ENCODE measurements at places on chromosomes 3 and 15.

- DNase-seq = no peak
Observed at GRCh38 chr3:54427501-54427900, 305.1 kb downstream of the CACNA2D3 start.

DNA sequence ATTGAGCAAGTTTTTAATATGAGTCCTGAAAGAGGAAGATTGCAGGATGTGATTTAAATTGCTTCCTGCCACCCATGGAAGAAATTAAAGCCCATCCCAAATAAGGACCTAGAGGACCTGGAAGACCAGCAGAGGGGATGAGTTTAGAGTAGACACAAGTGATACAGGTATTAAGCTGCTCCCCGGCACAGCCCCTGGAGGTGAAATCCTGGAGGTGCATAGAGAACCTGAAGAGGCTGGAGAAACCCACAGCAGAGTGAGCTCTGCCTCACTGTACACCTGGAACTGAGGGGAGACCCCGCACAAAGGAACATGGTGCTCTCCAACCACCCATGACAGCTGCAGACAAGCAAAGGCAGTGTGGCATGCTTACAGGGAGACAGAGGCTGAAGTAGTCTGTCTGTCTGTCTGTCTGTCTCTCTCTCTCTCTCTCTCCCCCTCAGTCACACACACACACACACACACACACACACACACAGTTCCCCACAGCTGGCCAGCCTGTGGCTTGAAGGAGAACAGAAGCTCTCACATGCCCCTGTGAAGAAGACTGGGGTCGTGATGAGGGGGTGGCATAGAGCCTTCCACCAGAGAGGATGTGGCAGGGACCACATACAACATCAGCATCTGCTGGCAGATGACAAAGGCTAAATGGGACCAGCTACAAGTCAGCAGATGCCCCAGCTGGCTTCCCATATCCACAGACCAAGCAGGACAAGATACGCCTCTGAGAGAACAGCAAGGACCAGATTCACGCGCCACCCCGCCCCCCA lies 38.1 kb downstream of the FSIP1 start:
- DNase-seq = no peak

GRCh38 chr15:98221144-98221543 lies 260.6 kb downstream of the ARRDC4 start:
- no peak for DNase-seq

GRCh38 chr15:42038401-42038800 lies 17.6 kb upstream of the PLA2G4E start:
- DNase-seq = no peak

GRCh38 chr3:118803096-118803476 lies 231.6 kb downstream of the IGSF11 start:
- DNase-seq = no peak

DNA sequence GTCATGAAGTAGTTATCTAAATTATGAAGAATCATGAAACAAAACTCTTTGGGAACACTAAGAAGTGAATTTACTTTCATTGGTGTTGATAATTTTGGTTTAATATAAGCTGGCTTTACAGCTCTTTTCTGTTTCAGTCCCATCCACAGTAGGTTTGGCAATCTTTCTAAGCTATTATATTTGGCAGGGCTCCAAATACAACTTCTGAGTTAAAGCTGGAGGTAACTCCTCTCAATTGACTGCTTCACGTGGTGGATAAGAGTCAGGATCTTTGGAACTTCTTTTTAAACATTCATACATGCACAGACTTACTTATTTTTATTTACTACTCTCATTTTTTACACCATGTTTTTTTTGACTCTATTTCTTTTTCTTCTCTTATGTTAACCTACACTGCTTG lies 106.5 kb upstream of the EPHA3 start:
- DNase-seq = no peak

DNA sequence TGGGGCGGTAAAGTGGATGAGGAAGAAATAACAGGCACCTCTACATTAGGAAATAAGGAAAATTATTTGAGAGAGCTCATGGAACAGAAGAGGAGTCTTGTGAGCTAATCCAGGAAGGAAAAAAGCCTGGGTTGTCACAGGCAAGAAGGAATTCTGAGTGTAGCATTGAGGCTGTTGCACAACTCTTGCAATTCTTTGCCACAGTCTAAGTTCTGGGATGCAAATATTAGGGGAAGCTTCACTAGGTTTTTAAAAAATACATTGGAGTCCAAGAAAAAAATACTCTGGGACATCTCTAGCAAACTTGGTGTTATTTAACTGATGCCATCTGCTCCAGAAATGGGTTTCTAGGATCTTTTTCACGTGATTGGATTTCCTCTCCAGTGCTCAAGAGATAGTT lies 122.3 kb downstream of the SPATA16 start:
- no peak for DNase-seq

GRCh38 chr3:139388821-139389551 lies 461 bp downstream of the COPB2 start:
- DNase-seq = no peak

DNA sequence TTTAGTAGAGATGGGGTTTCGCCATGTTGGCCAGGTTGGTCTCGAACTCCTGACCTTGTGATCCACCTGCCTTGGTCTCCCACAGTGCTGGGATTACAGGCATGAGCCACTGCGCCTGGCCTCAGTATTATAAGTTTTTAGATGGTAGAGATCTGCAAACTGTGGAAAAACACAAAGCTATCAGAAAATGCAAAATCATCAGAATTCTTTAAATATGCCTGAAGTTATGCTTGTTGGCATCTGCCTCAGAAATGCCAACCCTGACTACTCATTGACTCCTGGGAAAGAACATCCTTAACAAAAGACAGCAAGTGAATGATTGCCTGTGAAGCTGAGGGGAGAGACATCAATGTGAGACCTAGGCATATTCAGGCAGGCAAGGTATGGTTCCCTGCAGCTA lies 94.3 kb upstream of the MB21D2 start:
- DNase-seq = no peak

DNA sequence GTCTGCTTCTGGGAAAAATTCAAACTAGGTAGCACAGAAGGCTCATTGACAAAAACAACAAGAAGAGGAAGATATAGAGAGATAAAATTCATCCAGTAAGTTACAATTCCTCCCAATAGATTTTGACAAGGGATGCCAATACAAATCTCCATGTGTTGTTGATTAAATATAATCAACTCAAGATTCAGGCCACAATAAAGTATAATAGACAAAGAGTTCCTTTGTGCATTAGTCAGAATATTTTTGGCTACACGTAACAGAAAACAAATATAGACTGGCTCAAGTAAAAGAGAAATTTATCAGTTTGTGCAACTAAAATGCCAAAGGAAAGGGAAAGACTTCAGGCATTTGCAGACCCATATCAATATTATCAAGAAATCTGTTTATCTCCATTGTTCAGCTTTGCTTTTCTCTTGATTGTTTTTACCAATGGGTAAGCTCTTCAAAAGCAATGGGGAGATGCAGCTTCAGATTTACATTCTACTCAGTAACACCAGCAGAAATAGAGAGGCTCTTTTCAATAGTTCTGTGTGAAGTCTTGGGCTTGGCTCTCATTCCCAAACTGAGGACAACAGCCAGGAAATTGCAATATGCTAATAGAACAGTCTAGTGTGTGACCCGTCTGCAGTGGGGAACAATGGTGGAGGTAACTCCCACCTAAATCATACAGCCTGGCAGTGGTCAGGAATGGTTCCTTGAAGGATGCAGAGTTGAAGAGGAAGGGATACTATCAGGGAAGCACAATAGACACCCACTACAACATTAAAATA lies 77.6 kb upstream of the PROK2 start:
- no peak for DNase-seq

- DNase-seq = no peak
Observed at GRCh38 chr15:66864086-66864830, 162.2 kb downstream of the SMAD6 start.

DNA sequence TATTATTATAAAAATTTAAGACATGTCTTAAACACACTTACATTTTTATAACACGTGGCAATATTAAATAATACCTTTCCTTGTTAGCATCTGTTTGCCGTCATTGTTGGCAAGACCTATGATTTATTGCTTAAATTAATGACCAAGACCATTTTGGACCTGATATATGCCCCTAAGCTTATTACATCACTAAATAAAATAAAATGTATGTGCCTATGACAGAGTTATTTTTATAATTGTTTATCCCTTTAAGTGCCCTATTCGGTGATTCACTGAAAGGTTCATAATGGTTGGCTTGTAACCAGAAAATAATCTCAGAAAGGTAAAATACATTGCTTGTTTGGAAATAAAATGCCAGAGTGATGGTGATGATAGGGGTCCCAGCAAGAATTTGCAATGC lies 17.5 kb downstream of the CDIN1 start:
- no peak for DNase-seq

DNA sequence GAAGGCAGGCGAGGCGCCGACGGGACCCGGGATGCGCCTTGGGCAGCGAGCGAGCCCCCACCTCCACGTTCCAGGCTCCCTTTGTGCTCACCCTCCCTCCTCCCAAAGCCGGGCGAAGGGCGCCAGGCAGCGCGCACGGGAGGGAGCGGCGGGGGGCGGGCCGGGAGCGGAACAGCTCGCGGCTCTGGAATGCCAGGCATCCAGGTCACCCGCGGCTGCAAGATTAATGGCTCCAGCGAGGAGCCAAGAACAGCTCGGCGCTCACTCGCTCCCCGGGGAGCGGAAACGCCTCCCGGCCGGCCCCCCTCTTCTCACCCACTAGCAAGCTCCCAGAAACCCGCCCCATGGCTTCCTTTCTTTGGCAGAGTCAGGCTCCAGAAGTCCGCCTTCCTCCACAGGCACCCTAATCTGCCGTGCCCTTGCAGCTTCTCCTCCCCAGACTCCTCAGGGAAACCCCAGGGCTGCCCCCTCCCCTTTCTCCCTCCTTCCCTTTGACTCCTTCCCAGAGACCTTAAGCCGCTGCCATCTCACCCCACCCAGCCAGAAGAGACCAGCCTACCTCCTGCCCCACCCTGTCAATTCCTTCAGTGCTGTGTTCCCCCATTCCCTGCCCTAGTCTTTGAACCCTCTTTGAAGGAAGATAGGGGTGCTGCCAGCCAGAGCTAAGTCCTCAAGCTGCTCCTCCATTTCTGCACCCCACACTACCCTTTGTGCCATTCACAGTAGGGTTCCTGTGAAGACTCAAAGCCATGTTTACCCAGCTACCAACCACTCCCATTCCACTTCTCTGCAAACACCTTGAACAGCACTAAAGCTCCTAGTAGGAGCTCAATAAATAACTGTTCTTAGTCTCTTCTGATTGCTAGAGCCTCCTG lies 9.9 kb downstream of the AMOTL2 start:
- DNase-seq = no peak
